T-helper 17 cell (primary cell): ENCODE measurements at places on chromosomes 4 and X.
A peak's percentile ranks its signal among the peaks of the same experiment; 100 is the strongest.

DNA sequence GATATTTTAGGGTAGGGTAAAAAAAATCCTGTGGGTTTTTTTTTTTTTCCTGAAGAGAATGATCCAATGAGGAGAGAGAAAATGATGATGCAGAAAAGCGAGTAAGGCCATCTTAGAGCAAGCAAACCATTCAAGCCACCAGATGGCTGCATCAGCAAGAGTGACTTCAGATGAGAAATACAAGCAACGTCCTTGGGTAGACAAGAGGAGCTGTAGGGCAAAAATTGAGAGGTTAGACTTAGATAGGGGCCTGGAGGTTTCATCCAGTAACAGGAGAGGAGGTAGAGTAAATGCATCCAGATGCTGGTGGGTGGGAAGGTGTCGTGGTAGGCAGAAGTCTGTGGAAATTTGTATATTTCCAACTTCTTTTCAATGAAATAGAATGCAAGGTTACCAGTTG, 14.6 kb downstream of the FTHL17 start:
- H3K4me3 ChIP-seq: no peak overlapping the region
- no peaks in the 10 kb centered on the region for H3K36me3 ChIP-seq
- H3K27me3 ChIP-seq: no peaks in the 10 kb centered on the region
- no peak overlapping the region for H3K27ac ChIP-seq
- no peak for DNase-seq

GRCh38 chrX:141760761-141761160, 62.2 kb upstream of the SPANXD start:
- no peaks in the 10 kb centered on the region for H3K36me3 ChIP-seq
- no peak overlapping the region for H3K27ac ChIP-seq
- no peaks in the 10 kb centered on the region for H3K4me1 ChIP-seq
- no peak overlapping the region for H3K4me3 ChIP-seq
- no peak for DNase-seq

DNA sequence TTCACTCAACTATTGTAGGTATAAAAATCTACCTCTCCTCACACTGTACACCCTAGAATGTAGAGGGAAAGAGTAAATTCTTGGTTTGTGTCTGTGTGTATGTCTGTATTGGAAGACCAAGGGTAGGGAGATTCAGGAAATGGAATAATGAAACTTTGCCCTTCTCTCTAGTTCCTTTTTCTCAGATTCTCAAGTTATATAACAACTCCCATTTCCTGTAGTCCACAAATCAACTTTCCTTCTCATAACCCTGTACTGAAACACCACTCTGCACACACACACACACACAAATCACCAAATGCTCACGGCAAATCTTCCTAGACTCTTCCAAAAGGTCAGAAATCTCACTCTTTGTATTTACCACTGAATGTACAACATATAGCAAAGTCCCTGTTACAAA, 824.5 kb upstream of the DIAPH2 start:
- no peaks in the 10 kb centered on the region for H3K27me3 ChIP-seq
- no peaks in the 10 kb centered on the region for H3K36me3 ChIP-seq
- DNase-seq: no peak
- no peak overlapping the region for H3K27ac ChIP-seq
- no peak overlapping the region for H3K4me3 ChIP-seq

GRCh38 chrX:9988762-9989161, 21.6 kb downstream of the CLDN34 start:
- no peak overlapping the region for H3K4me3 ChIP-seq
- DNase-seq: no peak
- H3K36me3 ChIP-seq: peaks cover 2% of the 10 kb centered on the region
- no peaks in the 10 kb centered on the region for H3K27me3 ChIP-seq
- no peaks in the 10 kb centered on the region for H3K4me1 ChIP-seq

DNA sequence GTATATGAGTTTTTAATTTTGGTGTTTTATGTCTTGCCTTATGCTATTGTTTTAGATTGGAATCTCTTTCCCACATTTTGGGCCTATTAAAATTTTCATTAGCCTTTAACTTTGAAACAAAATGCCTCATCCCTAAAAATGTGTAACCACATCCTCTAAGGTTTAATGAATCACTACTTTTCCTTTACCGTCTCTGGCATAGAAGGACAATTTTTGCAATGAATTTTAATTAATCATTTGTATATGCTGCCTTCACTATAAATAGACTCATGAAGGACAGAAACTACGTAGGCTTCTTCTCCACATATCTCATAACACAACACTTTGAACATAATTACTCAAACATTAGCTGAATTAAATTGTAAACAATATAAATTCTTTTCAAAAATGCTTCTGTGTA, 421.5 kb downstream of the NLGN4X start:
- H3K27me3 ChIP-seq: no peaks in the 10 kb centered on the region
- no peak overlapping the region for H3K4me3 ChIP-seq
- H3K36me3 ChIP-seq: no peaks in the 10 kb centered on the region
- H3K4me1 ChIP-seq: no peaks in the 10 kb centered on the region

DNA sequence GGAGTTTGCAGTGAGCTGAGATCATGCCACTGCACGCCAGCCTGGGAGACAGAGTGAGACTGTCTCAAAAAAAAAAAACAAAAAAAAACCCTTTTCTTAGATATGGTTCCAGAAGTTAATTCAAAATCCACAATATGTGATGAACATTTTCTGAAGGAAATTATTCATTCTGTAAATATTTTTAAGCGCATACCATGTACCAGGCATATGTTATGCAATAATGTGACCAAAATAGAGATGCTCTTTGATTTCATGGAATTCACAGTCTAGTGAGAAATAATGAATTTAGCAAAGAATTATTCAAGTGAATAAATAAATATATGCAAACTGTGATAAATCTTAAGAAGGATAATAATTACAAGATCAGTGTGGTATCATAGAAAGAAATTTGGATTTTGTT, 174.7 kb downstream of the GC start:
- DNase-seq: no peak
- no peaks in the 10 kb centered on the region for H3K36me3 ChIP-seq
- no peaks in the 10 kb centered on the region for H3K27me3 ChIP-seq
- no peak overlapping the region for H3K27ac ChIP-seq
- no peaks in the 10 kb centered on the region for H3K4me1 ChIP-seq

DNA sequence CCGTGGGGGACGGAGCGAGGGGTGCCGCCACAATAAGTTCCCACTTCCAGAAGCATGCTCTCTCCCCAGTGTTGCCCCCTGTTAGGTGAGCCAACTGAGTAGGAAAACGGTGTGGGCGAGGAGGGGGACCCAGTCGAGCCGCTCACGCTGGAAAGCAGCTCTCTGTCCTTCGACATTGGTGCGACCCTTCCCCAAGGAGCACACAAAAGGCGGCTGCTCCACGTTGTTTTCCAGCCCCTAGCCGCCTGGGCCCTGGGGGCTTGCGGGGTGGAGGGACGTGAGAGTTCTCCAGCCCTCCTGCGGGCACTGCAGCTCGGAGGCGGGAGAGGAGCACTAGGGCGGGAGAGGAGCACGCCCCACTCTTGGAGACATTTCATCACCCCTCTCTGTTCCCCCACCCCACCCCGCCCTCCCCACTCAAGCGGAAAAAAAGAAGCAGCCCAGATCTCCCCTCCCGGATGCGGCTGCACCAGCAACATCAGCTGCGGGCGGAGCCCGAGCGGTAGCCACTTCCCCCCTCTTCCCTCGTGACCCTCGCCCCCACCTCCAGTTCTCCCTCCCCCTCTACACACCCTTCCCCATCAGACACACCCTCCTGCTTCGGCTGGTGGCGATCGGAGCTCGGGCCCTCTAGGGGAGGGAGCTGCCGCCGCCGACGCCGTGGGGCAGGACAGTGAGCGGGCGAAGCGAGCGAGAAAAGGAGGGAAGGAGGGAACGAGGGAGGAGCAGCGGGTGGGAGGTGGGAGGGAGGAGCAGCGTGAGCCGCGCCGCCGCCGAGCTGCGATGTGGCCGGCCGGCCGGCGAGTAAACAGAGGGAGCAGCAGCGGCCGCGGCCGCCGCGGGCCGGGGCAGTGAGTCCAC, at the start of gene DOCK11:
Gene DOCK11, plus strand, starts transcription at position 755 of the 861 bp plus-strand sequence. CDS start 157 bp downstream, outside the sequence.
- H3K27me3 ChIP-seq: no peaks in the 10 kb centered on the region
- peak within 1 kb of the TSS; percentile 99 for H3K4me3 ChIP-seq
- H3K36me3 ChIP-seq: peaks cover 6% of the 10 kb centered on the region
- H3K4me1 ChIP-seq: peaks cover 21% of the 10 kb centered on the region
- peak; percentile 61 for DNase-seq

- H3K4me1 ChIP-seq: no peaks in the 10 kb centered on the region
- no peak overlapping the region for H3K27ac ChIP-seq
- no peak for DNase-seq
Observed at GRCh38 chrX:38437093-38437492, 84.7 kb downstream of the OTC start.

DNA sequence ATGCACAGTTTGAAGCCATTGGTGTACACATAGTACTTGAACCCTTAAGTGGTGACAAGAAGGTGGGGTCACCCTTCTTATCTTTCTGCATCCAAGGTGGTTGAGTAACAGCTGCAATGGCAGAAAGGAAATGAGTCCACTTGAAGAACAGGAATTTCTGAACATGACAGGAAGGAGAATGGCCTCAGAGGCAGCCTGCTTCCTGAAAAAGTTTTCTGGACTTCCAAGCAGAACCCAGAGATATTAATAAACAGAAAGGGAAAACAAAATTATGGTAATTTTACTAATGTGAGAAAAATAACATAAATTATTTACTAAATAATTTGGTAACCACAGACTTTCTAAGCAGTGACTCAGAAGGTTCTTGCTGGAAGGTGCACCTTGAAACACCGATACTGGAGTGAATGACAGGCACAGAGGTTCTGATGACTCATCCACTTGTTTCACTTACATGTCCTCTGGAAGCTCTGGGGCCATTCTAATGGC, 119.9 kb upstream of the HS3ST1 start:
- peaks cover 13% of the 10 kb centered on the region for H3K27me3 ChIP-seq
- no peak for DNase-seq
- H3K36me3 ChIP-seq: no peaks in the 10 kb centered on the region
- H3K4me1 ChIP-seq: no peaks in the 10 kb centered on the region
- no peak overlapping the region for H3K4me3 ChIP-seq
- H3K27ac ChIP-seq: no peak overlapping the region

- H3K4me3 ChIP-seq: no peak overlapping the region
- H3K27me3 ChIP-seq: peaks cover 34% of the 10 kb centered on the region
- H3K27ac ChIP-seq: peak overlapping the region; percentile 11
- DNase-seq: peak; percentile 39
Observed at GRCh38 chr4:128782076-128782715, 27.3 kb upstream of the JADE1 start.

GRCh38 chr4:129428454-129428853, 332.5 kb downstream of the C4orf33 start:
- no peaks in the 10 kb centered on the region for H3K36me3 ChIP-seq
- H3K4me3 ChIP-seq: no peak overlapping the region
- no peaks in the 10 kb centered on the region for H3K4me1 ChIP-seq
- no peaks in the 10 kb centered on the region for H3K27me3 ChIP-seq

DNA sequence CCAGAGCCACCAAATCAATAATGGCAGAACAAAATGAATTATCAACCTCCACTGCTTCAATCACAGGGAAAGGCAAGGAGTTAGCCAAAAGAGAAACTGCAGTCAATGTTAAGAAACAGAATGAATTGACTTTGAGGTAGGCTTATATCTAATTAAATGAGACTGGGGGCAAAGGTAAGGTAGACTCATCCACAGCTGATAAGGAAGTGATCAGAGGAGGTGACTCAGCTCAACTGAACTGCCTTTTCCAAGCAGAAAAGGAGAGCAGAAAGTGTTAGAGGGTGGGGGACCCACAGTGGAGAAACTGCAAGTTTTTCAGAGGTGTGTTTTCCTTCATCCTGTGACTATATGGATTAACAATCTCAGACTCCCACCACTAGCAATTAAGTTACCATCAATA, 345.8 kb upstream of the PPARGC1A start:
- no peak for DNase-seq
- H3K27ac ChIP-seq: no peak overlapping the region
- H3K36me3 ChIP-seq: no peaks in the 10 kb centered on the region

DNA sequence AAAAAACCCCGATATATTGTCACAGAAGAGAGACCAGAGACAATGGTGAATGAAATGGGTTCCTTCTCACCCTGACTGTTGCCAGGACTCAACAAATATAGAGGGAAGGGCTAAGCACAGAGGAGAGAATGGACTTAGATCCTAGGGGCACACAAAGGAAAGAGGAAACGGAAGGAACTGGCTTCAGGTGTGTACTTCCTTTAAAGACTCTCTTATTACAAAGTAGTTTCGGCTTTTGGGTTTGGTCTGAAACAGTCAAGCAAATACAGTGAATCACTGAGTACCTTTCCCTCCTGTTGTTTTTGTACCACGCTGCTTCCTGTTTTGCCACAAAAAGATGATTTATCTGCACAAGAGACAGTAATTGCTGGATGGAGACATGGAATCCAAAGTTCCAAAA, 46.1 kb upstream of the S100G start:
- no peaks in the 10 kb centered on the region for H3K36me3 ChIP-seq
- no peak for DNase-seq
- peak overlapping the region; percentile 90 for H3K27ac ChIP-seq
- no peaks in the 10 kb centered on the region for H3K27me3 ChIP-seq
- H3K4me1 ChIP-seq: peaks cover 5% of the 10 kb centered on the region
- H3K4me3 ChIP-seq: peak overlapping the region; percentile 74

- no peaks in the 10 kb centered on the region for H3K36me3 ChIP-seq
- no peak overlapping the region for H3K4me3 ChIP-seq
- no peak for DNase-seq
- H3K27ac ChIP-seq: no peak overlapping the region
- no peaks in the 10 kb centered on the region for H3K27me3 ChIP-seq
- H3K4me1 ChIP-seq: no peaks in the 10 kb centered on the region
Observed at GRCh38 chr4:187172340-187172761, 448.7 kb upstream of the FAT1 start.

GRCh38 chr4:141078871-141079270, 54.4 kb downstream of the RNF150 start:
- H3K36me3 ChIP-seq: no peaks in the 10 kb centered on the region
- H3K4me1 ChIP-seq: no peaks in the 10 kb centered on the region
- no peak overlapping the region for H3K27ac ChIP-seq
- no peaks in the 10 kb centered on the region for H3K27me3 ChIP-seq
- no peak overlapping the region for H3K4me3 ChIP-seq
- DNase-seq: no peak

GRCh38 chr4:187550256-187550950, 445.2 kb upstream of the ZFP42 start:
- no peak overlapping the region for H3K4me3 ChIP-seq
- no peaks in the 10 kb centered on the region for H3K36me3 ChIP-seq
- no peak overlapping the region for H3K27ac ChIP-seq
- H3K27me3 ChIP-seq: no peaks in the 10 kb centered on the region
- H3K4me1 ChIP-seq: no peaks in the 10 kb centered on the region

DNA sequence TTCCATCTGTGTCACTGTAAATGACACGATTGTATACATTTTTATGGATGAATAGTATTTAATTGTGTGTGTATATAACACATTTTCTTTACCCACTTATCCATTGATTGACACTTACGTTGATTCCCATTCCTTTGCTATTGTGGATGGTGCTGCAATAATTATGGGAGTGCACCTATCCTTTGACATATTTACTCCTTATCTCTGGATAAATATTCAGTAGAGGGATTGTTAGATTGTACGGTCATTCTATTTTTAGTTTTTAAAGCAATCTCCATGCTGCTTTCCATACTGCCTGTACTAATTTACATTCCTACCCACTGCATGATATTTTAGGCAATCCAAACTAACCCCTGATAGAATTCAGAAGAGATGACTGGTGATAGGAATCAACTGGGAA, 980.1 kb downstream of the FSTL5 start:
- no peaks in the 10 kb centered on the region for H3K27me3 ChIP-seq
- H3K4me1 ChIP-seq: no peaks in the 10 kb centered on the region
- H3K36me3 ChIP-seq: no peaks in the 10 kb centered on the region
- no peak overlapping the region for H3K4me3 ChIP-seq
